Left colon (tissue), 2 donors: ENCODE measurements at places on chromosomes 2 and 18. TPM values are rescaled to one million over a fixed set of nuclear protein-coding genes. Genes with fewer than 3 reads are reported as not detected.

- no peak for DNase-seq
These were observed 239.1 kb downstream of the ICOS start for GRCh38 chr2:204175552-204176271.

- no peak for DNase-seq
These were observed 72.3 kb upstream of the SESTD1 start for GRCh38 chr2:179336782-179337534.

The KLF7 gene
- 7.5 TPM for total RNA-seq

DNA sequence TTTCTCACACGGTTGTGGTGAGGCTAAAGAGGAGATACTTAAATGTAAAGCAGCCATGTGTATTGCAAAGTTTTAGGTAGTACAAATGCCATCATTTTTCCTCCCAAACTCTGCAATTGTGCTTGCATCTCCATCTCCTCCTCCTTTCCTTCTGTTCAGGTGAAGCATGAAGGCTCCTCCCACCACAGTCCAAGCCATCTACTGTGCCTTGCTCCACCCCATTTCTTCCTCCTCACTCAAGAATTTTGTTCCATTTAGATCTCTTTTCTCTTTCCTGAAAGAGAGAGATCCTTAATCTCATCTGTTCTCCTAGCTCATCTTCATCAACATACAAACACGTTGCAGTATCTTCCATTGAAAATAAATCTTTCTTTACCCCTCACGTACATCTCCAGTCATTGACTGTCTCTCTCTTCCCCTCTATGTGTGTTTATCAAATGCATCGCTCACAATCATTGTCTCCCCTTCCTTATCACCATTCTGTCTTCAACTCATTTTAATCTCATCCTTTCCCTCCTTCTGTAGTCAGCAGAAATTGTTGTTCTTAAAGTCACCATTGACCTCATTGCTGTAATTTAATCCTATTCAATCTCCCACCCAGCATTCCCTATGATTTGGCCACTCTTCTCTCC lies 392.1 kb downstream of the RAD51AP2 start:
- no peak for DNase-seq

DNA sequence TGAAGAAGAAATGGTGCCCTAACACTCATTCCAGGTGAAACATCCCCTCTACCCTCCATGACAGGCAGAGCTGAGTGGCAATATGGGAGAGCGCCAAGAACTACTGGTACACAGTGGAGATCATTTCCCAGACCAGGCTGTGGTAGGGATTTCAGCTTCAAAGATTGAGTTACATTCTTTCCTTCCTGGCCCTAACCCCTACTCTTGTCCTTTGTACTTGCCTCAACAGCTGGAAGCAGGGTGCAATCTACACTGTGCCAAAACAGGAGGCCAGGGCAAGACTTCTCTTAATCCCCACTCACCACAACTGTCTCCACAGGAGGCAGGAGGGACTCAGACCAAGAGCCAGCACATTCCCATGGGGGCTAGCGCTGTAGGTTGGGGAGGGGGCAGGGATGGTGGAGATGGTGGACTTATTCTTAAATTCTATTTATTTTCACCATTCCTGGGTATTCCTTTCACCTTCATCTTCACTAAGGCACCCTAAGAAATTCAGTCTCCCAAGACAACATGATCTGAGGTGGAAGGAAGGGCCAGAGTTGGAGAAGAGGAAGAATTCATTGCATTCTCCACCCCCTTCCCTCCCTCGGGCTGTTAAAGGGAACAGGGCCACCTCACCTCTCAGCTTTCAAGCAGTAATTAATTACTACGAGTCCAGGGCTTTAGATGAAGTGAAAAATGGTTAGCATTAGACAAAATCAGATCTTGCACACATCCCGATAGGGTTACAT lies 65.9 kb downstream of the AAK1 start:
- DNase-seq = no peak

GRCh38 chr2:101415220-101415619 lies 27.9 kb upstream of the CREG2 start:
- no peak for DNase-seq

The CCDC74B gene
- total RNA-seq = 0.73 TPM

GRCh38 chr18:41700416-41700815 lies 254.6 kb upstream of the PIK3C3 start:
- no peak for DNase-seq

DNA sequence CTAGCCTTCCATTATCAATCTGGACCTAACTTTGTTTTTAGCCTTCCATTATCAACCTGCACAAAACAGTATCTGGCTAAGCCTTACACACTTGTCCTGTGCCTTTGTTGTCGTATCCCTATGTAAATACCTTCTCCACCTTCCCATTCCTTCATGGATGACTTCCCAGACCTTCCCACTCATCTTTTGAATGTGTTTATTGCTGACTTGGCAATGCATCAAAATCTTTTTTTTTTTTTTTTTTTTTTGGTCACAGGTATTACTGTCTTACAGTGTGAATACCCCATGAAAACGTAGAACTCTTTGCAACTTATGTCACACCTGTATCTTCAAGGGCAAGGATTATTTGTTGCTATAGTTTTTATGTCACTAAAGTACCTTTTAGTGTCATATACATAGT lies 25.7 kb downstream of the RPE start:
- DNase-seq = no peak

DNA sequence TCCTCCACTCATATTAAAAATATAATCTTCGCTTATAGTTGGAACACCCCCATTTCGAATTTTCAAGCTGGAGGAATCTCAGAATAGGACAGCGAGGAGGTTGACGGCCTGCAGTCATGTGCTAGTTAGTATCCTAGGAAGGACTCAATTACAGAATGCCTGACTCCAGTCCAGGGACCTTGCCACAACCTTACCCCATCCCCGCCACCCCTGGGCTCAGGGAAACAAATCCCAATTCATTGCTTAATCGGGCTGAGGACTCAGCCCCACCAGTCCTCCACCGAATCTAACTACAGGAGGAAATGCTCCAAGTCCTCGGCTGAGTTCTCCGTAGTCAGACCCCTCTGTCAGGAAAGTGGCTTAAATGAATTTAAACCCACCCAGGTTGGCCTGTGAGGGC lies 31.7 kb upstream of the ZBTB7C start:
- no peak for DNase-seq
